Activated CD4-positive, alpha-beta T cell treated with anti-CD3 and anti-CD28 coated beads, Interleukin-2, amount 50 U/mL, for 48 hours (primary cell): ENCODE measurements at places on chromosomes 5 and 9.
A peak's percentile ranks its signal among the peaks of the same experiment; 100 is the strongest.

- peak; percentile 60 for DNase-seq
Measured at GRCh38 chr9:89408628-89409101, 89.2 kb downstream of the SEMA4D start.

DNA sequence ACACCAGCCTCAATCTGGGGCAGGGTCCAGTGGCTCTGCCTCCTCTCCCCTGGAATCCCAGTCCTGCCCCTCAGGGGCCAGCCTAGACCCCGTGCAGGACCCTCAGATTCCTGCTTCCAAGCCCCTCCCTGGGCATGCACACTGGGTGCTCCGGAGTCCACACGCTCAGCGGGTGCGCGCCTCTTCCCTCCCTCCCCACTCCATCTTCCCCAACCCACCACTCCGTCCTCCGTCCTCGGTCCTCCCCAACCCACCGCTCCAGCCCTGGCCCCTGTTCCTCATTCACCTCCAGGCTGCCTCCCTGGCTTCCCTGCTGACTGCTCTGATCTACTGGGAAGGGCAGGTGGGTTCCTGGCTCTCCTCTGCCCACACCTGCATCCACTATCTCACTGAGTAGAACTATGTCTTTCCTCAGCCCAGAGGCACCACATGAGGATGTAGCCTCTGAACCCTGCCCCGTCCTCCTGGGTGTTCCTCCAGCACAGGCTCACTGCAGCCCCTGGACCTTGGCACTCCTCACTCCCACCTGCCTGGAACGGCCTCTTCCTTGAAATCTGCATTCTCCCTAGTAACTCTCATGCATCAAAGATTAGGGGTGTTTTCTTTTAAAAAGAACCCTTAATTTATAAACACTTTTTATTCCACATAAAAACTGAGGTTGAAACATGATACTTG lies 92.8 kb downstream of the CAMSAP1 start:
- no peak for DNase-seq

DNA sequence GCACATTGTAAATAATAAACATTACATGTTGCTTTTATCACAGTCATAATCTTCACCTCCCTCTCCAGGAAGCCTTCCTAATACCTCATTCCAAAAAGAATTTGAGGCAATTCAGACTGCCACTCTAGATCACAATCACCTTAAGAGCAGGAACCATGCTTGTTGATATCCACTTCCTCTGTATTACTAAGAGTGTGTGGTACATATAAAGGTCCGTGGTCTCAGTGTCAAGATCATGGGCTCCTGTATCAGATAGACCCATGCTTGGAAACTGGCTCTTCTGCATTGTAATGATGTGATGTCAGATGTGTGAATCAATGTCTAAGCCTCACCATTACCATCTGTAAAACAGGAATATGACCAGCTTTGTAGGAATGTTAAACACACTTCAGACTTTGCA lies 114.1 kb downstream of the SPOCK1 start:
- no peak for DNase-seq

DNA sequence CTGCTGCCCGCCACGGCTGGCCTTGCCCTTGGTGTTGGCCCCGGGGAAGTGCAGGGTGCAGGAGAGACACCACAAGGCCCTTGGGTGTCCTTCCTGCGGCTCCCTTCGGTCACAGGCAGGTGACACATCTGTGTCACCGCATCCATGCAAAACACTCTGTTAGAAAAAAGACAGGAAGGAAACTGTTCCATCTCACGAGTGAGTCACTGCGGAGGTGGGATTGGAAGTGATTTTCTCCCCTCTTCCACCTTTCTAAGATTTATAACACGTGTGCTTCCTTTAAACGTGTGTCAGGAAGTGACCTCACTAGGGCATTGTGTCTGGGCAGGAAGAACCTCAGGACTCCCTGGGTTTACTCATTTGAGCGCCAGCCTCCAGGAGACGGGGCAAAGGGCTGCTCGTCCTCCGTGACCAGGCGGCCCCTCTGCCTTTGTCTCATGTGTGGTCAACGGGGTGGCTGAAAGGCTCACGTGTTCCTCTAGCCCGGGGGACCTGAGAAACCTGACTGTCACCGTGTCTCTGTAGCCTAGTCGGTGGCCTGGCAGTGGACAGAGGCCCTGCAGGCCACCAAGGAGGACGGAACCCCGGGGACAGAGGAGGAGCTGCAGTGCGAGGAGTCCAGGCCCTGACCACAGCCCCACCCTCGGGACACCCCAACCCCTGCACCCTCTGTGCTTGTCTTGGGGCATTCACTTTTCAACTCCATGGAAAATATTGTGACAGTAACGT lies 4.9 kb upstream of the LCN1 start:
- peak; percentile 12 for DNase-seq

DNA sequence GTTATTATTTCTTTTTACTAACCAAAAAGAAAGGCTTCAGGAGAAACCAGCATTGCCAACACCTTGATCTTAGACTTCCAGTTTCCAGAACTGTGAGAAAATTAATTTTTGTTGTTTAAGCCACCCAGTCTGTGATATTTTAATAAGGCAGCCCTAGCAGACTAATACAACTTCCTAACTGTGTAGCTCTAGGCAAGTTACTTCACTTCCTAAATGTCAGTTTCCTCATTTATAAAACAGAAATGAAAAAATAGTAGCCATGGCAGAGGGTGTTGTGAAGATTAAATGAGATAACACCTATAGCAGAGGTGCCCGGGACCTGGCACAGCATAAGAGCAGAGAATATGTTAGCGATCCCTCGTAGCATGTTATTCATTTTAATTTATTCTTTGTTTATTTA lies 66.6 kb upstream of the HAND1 start:
- no peak for DNase-seq

- DNase-seq, result no peak
Measured at GRCh38 chr5:171129308-171129707, 179.7 kb upstream of the TLX3 start.

GRCh38 chr9:122370869-122371755 lies at the start of gene PTGS1:
Gene PTGS1 (plus strand): TSS chr9:122371024. CDS start chr9:122371085, 61 bp downstream.
- peak; percentile 10 for DNase-seq

DNA sequence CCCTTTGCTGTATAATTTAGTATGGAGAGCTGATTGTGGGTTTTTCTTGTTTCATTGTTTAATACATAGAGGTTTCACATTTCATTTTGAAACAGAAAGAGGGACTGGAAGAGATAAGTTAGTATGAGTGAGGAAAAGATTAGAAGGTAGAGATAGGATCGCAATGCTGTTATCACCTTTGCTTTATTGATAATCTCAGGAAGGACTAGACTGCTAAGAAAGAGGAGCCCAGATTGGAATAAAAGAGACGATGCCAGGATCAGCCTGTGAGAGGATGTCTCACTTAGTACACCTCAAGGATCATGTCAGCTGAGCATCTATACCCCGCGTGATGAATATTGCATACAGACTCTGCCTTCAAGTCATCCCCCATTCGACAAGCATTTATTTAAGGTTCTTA lies 178.0 kb upstream of the DMAC1 start:
- DNase-seq, result no peak

DNA sequence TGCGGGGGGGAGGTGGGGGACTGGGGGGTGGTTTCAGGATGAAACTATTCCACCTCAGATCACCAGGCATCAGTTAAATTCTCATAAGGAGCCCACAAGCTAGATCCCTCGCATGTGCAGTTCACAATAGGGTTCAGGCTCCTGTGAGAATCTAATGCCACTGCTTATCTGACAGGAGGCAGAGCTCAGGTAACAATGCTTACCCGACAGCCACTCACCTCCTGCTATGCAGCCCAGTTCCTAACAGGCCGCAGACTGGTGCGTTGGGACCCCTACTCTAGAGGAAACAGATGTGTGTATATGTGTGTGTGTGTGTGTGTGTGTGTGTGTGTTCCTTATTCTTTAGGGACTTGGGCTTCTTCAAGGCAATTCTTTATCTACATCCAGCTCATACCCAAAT lies 352.3 kb upstream of the CCNH start:
- DNase-seq, result no peak

DNA sequence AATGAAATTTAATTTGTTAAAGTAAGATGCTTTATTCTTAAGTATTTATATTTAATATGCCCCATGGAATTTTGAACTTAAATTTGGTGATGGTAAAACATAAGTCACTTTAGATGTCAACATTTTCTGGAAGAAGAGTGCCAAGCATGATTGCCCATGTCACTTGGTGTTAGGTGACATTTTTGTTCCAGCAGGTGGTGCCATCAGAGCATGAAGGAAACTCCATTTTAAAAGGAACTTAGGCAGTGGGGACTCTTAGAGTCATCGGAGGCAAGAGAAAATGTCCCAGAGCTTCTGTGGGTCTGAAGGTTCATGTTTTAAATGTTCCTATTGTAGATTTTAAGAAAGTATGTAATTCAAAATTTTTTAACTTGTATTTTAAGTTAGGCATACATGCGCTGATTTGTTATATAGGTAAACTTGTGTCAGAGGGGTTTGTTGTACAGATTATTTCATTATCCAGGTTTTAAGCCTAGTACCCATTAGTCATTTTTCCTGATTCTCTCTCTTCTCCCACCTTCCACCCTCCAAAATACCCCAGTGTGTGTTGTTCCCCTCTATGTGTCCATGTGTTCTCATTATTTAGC lies 789.3 kb downstream of the SEMA5A start:
- DNase-seq, result no peak

DNA sequence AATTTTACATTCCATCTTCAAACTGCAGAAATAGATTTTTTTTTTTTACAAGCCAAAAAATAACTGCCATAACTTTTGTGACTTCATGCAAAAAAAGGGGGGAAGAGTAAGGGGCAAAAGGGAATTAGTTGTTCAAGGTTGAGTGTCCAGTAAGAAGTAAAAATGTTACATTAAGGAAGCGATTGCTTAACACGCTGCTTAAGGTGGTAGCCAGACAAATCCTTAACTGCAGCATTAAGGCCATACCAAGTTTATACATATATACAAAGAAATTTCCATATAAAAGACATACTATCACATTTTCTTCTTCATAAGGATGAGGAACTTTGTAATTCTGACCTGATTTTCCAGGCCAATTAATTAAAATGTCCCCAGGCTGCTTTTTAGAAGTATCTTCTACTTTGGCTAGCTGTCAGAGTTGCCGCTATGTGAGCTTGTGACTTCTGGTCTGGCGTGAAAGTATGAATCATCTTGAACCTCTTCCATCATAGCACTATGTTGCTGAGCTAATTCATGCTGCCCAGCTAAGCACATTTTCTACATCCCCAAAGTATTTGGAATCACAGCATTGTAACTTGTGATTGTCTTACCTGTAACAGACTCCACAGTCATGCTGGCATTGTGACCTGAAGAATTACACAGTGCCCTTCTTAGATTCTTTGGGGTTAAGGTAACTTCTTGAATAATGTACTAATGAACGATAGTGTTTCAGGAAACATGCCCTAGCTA lies 40.0 kb downstream of the G3BP1 start:
- no peak for DNase-seq

DNA sequence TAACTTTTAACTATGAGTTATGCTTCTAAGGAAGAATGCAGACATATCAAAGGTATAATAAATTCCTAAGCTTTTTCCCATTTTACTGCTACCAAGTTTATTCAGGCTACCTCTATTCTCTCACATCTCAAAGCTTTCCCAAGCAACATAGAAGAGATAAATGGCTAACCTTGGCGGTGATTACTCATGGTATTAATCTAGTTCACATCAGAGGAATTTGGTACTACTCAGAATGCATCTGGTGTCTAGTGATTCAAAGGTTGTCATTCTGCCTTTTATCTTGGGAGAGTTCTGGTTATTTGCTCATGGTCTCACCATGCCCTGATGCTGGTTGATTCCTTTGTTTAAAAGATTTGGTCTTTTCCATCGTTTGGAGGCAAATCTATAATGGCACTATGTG lies 182.7 kb downstream of the TAF11L14 start:
- DNase-seq, result no peak
